ENCODE measurements at places on chromosomes 11 and 22.
A peak's percentile ranks its signal among the peaks of the same experiment; 100 is the strongest.

DNA sequence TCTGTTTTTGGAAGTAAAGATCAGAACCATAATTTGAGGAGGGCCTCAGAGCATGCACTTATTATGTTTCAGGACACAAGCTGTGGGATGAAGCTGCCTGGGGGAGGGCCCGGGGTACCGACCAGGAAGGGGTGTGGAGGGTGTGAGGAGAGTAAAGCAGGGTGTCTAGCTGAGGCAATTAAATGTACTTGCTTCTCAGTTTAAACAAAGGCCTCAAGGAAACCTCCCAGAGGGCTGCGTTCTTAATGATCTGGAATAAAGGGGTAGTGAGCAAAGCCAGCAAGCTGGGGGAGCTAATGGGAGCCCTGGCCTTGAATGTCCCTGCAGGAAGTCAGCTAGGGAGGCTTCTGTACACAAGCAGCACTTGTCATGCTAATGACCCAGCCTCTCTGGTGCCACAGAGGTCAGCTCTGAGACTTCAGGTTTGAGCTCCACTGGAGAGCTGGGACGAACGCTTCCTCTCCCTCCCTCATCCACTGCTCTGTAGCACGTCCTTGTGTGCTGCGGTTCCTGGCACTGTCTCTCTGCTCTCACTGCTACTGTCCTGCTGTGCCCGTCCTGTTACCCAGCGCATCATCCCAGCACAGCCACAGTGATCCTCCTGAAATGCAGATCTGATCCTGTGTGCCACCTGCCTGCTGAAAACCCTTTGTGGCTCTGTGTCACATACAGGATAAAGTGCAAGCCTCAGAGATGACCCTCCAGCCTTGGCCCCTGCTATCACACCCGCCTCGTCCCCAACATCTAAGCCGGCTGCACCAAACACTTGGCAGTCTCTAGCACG is 159.7 kb downstream of the DBX1 start:
- peak; percentile 96 for DNase-seq

DNA sequence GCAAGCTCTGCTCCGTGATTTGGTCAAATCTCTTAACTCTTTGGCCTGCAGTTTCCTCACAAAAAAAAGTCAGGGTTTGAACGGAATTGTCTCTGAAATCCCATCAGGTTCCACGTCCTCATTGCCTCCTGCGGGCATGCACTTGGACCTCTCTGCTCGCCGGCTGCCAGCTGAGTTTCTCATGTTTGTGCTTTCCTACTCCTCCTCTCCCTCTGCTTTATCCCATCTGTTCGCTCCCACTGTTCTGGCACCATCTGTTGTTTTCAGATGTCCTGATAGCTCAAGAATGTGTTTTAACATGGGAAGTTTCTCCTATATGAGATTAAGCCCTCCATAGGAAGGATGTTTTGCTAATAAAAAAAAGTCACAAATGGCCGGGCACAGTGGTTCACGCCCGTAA is 49.4 kb upstream of the ARHGAP42 start:
- no peak for DNase-seq

DNA sequence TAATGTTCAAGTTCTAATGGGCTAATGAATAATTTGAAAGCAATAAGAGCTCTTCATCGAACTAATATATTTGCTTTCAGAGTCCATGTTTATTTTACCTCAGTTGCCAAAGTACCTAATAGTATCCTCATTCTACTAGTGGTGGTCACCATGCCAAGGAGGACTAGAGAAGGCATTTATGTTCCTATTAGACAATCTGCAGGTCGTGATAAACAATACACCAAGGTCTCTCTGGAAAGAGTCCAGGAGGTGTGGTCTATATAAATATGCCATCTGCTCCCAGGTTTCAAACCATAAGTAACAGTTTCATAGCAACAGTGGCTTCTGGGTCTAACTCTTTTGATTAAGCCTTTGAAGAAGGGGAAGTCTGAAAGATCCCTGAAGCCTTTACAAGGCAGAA is 42.9 kb downstream of the ARFGAP3 start:
- no peak for DNase-seq

GRCh38 chr22:47102648-47103047 is 340.2 kb downstream of the TBC1D22A start:
- DNase-seq: peak; percentile 95

DNA sequence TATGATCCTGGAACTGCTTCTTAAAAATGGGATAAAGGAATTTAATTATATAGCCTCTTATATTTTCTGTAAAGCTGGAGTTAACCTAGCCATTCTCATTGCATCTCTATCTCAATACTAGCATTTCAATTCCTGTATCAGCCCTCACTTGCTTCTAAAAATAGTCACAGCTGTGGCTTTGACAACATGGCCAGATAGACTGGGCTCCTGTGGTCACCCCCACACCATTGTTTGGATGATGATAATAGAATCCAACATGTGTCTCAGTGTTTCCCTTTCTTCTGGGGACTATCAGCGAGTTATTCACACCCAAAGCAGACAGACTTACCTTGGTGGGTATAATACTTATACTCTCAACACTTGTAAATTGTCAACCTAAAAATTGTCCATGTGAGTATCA is 6.9 kb downstream of the VWA5A start:
- DNase-seq: no peak

- peak; percentile 27 for DNase-seq
Measured at GRCh38 chr22:39526736-39527171, 5.8 kb downstream of the RPS19BP1 start.

DNA sequence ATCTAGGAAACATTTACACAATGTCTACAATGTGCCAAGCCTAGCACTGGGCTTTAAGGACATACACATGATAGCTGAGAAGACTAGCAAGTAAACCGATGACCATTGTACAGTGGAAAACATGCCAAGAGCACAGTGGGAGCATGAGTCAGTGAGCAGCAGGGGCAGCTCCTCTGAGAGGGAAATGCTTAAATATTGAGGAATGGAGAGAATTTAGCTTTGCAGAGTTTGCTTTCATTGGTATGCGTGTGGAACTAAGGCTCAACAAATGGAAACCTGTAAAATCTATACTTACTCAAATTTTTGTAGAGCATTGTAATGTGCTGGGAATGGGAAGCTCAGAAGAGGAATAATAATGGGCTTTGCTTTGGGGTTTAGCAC is 282.3 kb downstream of the ST3GAL4 start:
- DNase-seq: no peak

- no peak for DNase-seq
Measured at GRCh38 chr22:21074102-21074715, 28.5 kb downstream of the LRRC74B start.

DNA sequence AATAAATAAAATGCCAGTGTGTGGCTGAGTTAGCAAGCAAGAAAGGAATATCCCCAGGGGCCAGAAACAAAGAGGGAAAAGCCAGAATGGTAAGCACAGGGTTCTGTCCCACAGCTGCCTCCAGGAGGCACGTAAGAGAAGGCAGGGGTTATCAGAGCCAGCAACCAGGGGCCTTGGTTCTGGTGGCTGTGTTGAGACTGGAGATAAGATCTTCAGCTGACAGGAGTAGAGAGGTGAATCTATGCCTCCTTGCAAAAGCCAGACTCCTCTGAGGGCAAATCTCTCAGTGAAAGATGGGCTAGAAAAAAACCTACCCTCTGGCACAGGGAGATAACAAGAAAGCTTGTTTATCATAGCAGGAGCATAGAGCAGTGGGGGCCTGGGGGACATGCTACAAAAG is 29.8 kb upstream of the NFAM1 start:
- DNase-seq: peak; percentile 88

GRCh38 chr11:132037467-132037862 is 667.0 kb downstream of the NTM start:
- no peak for DNase-seq

DNA sequence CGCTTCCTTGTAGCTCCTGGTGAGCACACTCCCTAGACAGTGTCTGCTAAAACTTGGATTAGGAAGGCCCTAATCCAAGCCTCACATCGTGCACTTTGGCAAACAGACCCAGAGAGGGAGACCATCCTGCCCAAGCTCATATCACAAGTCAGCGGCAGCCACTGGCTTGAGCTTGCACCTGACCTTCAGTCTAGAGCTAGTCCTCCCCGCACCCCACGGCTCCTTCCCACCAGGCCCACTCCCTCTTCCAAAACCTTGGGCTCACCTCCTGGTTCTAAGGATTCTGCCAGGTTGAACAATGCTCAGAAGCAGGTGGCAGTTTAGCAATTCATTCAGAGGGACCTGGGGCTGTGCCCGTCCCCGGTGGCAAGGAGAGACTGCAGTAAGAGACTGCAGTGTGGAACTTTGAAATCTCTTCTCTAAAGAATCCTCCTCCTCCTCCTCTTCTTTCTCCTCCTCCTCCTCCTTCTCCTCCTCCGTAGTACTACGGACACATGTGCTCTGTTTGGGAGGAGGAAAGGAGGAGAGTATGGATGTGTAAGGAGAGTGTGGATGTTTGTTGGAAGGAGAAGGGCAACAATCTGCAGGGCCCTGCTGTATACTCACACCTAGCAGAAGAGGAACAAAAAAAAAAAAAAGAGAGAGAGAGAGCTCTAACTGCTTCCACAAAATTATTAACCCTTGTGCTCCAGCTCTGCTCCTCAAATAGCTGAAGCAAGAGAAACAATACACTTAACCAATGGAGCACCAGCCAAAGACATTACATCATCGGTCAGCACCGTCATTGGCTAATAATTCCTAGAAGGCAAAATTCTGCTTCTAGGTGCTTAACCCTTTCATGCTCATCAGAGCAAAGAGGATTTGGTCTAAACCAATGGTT is 6.0 kb downstream of the SYN3 start:
- peak; percentile 43 for DNase-seq

- peak; percentile 67 for DNase-seq
Measured at GRCh38 chr11:34250732-34251588, 106.8 kb downstream of the ABTB2 start.

GRCh38 chr11:32113200-32113919 is 22.5 kb downstream of the RCN1 start:
- no peak for DNase-seq

DNA sequence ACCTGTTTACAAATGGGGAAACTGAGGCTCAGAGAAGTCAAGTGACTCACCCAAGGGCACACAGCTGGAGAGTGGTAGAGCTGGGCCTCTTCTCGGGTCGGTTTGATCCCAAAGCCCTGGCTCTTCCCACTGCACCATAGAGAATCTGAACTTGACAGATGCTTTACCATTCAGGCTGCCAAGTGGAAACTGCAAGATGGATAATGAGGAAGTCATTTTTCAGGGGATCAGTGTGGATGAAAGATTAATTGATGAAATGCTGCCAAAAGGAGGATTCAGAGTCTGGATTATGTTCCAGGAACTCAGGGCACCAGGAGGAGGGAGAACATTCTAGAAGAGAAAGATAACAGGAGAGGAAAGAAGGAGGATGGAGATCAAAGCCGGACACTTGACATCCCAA is 185.9 kb upstream of the ZBED5 start:
- no peak for DNase-seq

Data from ELF-1 (cell line).